ENCODE measurements at places on chromosomes 13 and 19.

DNA sequence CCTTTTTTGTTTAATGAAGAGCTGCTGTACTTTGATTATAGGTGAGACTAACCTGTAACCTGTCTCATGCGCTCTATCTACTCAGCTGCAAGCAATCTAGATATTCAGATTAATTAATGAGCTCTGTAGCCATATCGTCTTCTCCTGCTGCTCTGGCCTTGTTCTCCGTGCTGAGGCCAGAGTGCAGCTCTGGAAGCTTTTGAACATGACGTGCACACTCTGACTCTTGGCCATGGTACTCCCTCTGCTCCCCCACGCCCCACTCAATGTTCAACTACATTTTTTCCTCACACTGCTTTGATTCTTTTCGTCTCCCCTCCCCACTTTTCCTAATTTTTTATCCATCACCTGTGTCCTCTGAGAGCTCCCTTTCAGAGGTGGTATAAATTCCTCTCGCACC lies 751.8 kb downstream of the FGF9 start:
- DNase-seq = no peak

DNA sequence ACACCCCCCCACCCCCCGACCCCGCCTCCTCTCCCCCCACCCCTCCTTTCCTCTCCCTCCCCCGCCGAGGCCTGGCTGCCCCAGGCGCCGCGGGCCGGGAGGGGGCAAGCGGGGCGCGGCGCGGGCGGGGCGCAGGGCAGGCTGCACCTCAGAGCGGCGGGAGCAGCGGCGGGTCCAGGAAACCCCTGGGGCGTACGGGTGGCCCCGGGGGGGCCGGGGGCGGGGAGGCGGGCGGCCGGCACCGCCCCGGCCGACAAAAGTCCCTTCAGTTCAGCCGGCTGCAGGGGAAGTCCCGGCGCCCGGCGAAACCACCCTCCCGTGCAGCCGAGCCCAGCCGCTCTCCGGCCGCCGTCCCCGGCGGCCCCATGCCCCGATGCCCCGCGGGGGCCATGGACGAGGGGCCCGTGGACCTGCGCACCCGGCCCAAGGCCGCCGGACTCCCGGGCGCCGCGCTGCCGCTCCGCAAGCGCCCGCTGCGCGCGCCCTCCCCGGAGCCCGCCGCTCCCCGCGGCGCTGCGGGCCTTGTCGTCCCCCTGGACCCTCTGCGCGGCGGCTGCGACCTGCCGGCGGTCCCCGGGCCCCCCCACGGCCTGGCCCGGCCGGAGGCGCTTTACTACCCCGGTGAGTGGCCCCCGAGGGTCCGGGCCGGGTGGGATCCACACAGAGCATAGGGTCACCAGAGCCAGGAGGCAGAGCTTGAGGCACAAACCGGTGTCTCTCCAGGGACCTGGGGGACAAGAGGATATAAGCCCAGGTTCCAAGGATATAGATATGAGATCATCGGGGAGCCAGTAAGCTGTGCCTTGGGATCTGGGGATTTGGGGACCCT lies at the start of gene BCL3:
BCL3 (plus strand) TSS at position 283 of the 829 bp plus-strand sequence; CDS start at position 366, 83 bp downstream.
- DNase-seq = peak; percentile 75

- no peak for DNase-seq
These were observed 1116.2 kb downstream of the OLFM4 start for GRCh38 chr13:54144828-54145227.

DNA sequence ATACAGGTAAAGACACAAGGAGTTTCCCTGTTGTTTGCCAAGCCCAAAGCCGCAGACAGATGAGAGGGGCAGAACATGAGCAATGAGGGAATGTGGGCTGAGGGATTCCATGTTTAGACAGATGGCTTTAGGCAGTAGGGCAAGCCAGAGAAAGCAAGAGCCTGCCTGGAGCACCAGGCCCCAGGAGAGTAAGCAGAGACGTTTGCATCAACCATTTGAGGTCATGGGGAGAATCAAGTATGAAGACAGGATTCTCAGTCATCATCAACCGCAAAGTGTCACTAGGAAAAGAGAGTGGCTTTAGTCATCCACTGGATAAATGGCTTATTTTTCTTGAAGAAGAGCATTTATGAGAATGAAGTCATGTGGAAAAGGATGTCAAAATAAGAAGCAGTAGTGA lies 184.7 kb downstream of the COG6 start:
- no peak for DNase-seq

- DNase-seq = no peak
These were observed 286.1 kb downstream of the IRS2 start for GRCh38 chr13:109500146-109500773.

DNA sequence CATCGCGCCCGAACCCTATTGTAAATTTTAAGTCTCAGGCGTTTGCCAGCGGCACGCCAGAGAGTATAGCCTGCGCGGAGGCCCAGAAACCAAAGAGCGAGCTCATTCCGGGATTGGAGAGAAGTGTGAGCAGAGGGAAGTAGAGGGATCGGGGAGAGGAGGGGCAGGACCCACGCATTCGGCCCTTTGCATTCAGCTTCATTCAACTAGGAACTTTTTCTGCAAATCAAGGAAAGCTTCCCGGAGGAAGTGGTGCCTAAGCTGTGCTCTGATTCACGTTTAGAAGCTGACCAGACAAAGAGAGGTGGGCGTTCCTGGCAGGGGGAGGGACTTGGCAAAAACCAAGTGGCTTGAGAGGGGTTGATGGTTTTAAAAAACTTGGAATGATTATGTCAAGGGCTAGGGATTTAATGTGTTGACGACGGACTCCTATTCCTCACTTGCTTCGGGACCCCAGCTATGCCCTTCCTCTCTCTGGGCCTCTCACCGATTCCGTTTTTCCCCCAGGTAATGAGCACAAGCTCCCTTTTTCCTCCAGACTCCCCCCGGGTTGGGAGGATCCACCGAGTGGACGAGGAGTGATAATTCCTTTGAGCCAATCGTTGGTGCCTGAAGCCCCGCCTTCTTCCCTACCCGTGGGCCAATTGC lies 811 bp upstream of the PRMT1 start:
- peak; percentile 42 for DNase-seq

GRCh38 chr13:39189778-39190177 lies 151.5 kb downstream of the NHLRC3 start:
- no peak for DNase-seq

- no peak for DNase-seq
These were observed 6.8 kb upstream of the ERF start for GRCh38 chr19:42261763-42262162.

DNA sequence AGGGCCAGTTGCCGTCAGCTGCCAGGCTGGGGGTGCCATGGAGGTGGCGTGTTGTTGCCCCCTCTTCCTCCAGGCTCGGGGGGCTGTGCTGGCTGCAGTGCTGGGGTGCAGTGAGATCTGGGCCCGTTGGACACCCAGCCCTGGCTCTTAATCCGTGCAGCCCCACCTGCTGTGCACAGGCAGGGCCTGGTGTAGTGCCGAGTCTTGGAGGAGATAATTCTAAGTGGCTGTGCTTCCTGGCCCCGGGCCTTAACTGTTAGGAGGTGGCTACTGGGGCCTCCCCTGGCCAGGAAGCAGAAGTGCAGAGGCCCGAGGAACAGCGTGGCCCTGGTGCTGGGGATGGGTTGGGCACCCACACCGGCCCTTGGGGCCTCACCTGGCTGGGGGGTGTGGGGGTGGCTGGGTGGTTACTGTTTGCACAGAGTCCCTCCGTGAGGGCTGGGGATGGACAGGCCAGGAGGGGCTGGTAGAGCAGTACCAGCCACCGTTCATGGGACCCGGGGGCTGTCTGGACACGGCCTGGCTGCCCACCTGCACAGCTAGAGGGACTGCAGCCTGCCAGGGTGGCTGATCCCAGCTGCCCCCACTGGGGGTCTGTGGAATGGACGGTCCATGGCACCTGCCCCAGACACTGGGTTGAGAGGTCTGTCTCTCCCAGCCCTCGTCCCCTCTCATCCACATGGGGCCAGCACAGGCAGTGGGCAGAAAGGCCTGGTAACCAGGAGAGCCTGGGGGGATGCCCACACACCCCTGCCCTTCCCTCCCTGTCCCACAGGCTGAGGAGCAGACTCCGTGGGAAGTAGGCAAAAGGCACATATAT lies 3.3 kb downstream of the GPX4 start:
- no peak for DNase-seq

Data from stimulated activated CD4-positive, alpha-beta T cell treated with anti-CD3 and anti-CD28 coated beads, Interleukin-2, amount 100 ng/mL, for 24 hours (primary cell).